Activated naive CD4-positive, alpha-beta T cell treated with anti-CD3 and anti-CD28 coated beads for 36 hours (primary cell): ENCODE measurements at places on chromosomes 7 and 10. TPM values are rescaled to one million over a fixed set of nuclear protein-coding genes. Genes with fewer than 3 reads are reported as not detected.

Gene GLRX3
- 86.2 TPM for total RNA-seq

Gene DGKI
- 2.7 TPM for total RNA-seq

Gene ASZ1
- total RNA-seq = not detected

Gene ICA1
- total RNA-seq = 0.94 TPM

- H3K4me3 ChIP-seq = peak overlapping the region; percentile 22
- no peaks in the 10 kb centered on the region for H3K27me3 ChIP-seq
- DNase-seq = peak; percentile 61
- peaks cover 73% of the 10 kb centered on the region for H3K4me1 ChIP-seq
- H3K36me3 ChIP-seq = peaks cover 10% of the 10 kb centered on the region
Measured at GRCh38 chr10:102648889-102649796, 4.9 kb downstream of the TRIM8 start.

DNA sequence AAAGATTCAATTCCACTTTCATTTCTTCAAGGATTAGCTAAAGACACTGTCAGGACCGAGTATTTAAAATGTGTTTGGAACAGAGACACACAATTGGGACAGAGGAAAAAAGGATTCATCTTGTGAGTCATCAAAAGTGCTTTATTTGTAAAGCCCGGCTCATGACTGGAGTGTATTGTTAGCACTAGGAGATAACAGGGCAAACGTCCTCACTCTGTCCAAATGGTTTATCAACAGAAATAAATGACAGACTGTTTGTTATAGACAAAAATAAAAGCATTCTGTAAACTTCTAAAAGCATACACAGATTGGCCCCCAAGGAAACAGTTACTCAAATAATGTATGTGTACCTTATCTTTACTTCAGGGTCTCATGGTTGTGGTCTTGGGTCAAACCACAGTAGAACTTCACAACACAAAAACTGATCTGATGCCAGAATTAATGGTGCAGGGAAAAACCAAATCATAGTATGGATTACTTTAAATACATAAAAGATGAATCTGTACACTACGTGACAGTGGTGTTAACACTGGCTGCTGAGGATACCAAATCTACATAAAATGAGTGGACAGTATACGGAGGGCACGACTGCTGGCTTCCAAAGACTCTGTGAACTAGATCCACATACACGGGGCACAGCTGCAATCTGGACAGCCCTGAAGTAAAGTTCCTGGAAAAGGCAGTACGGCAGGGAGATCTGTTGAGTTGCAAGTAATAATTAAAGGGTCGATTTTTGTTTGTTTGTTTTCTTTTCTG lies 179.4 kb downstream of the PIP4K2A start:
- H3K4me1 ChIP-seq = no peaks in the 10 kb centered on the region
- no peak overlapping the region for H3K4me3 ChIP-seq
- H3K27me3 ChIP-seq = no peaks in the 10 kb centered on the region

DNA sequence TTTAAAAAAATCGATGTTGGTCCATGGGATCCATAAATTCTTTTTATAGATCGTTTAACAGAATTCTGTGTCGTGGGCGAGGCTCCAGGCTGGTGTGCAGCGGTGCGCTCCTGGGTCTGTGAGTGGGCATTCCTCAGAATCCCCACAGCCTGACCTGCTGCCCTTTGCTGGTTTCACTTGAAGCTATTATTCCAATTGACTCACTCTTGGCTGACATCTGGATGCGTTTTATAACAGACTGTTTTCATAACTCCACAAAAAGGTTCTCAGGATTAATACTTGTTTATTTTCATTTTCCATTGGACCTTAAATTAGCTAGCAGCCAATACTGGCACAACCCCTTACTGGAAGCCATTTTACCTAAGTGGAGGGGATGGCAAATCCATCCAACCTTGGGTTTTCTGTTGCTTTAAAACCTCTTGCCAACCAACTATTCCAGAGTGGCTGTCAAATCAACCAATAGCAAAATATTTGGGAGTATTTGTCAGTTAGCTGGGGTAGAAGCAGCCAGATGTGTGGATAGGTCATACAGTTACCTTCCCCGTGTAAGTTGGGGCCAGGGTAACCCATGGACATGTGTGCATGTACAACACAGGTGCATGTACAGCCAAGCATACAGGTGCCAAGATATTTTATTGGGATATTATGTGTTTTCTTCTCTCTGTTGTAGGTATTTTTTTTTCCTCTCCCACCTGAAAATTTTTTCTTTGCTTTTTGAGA lies 160.7 kb upstream of the ZNF32 start:
- H3K27ac ChIP-seq = no peak overlapping the region
- DNase-seq = no peak
- H3K4me1 ChIP-seq = peaks cover 33% of the 10 kb centered on the region
- no peaks in the 10 kb centered on the region for H3K36me3 ChIP-seq
- H3K27me3 ChIP-seq = no peaks in the 10 kb centered on the region
- no peak overlapping the region for H3K4me3 ChIP-seq

- no peak overlapping the region for H3K4me3 ChIP-seq
- no peak overlapping the region for H3K27ac ChIP-seq
- H3K4me1 ChIP-seq = peaks cover 13% of the 10 kb centered on the region
- no peak for DNase-seq
- H3K27me3 ChIP-seq = peaks cover 6% of the 10 kb centered on the region
Measured at GRCh38 chr7:150946421-150947240, 31.5 kb downstream of the KCNH2 start.

DNA sequence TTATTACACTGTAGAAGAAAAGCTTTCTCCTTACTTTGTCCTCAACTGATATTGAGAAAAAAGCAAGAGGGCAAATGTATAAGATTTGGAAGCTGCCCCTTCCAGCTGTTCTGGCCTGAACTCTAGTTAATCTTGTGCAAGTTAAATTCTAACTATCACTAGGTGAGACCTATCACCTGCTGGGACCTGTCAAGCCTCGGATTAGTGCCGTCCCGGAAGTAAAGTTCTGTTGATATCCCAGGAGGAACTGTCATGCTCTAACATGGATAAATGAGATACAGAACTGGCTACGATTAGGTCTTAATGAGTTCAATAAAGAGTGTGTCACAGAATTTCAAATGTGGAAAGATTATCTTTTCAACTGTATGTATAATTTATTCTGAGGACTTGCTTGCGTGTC lies 1.2 kb upstream of the BPGM start:
- peaks cover 6% of the 10 kb centered on the region for H3K36me3 ChIP-seq
- H3K4me3 ChIP-seq = no peak overlapping the region
- H3K27ac ChIP-seq = no peak overlapping the region
- DNase-seq = no peak
- peaks cover 40% of the 10 kb centered on the region for H3K4me1 ChIP-seq

DNA sequence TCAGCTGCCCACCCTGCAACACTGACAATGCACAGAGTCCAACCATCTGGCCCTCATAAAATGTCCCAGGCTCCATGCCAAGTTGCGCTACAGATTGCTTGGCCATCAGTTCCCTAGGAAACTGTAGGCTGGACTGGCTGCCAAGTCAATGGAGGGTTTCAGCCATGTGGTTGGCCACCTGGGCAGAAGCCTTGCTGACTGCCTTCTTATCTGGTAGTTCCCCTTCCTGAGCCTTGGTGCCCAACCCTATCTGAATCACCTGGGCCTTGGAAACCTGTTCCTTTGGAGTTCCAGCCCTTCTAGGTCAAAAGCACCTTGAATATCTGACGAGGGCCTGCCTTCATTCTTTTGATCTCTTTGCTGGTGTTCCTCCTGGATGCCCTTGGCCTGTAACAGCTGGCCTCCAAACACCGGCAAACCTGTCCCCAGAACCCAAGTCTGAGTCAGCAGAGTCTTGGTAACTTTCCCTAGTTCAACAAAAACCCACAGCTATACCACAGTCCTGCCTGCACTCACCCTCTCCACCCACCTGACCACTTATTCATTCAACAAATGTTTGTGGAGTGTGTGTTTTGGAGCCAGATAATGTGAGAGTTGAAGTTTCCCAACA lies 37.4 kb upstream of the KDM7A start:
- H3K4me1 ChIP-seq = peaks cover 58% of the 10 kb centered on the region
- no peaks in the 10 kb centered on the region for H3K36me3 ChIP-seq
- H3K27me3 ChIP-seq = no peaks in the 10 kb centered on the region
- peak; percentile 41 for DNase-seq

- no peak for DNase-seq
- H3K4me3 ChIP-seq = no peak overlapping the region
- H3K27ac ChIP-seq = no peak overlapping the region
- H3K36me3 ChIP-seq = no peaks in the 10 kb centered on the region
- no peaks in the 10 kb centered on the region for H3K27me3 ChIP-seq
Measured at GRCh38 chr7:117666031-117666430, 186.2 kb downstream of the CFTR start.
